ENCODE measurements at places on chromosomes 5 and 9.
A peak's percentile ranks its signal among the peaks of the same experiment; 100 is the strongest.

GRCh38 chr9:4670591-4670990, 4.3 kb upstream of the SPATA6L start:
- DNase-seq = no peak

GRCh38 chr9:137785704-137786161, 91.8 kb upstream of the CACNA1B start:
- DNase-seq = no peak

- DNase-seq = peak; percentile 61
These were observed 50.5 kb downstream of the PSD2 start for GRCh38 chr5:139845846-139846681.

GRCh38 chr9:76213751-76214150, 180.5 kb downstream of the RFK start:
- no peak for DNase-seq

DNA sequence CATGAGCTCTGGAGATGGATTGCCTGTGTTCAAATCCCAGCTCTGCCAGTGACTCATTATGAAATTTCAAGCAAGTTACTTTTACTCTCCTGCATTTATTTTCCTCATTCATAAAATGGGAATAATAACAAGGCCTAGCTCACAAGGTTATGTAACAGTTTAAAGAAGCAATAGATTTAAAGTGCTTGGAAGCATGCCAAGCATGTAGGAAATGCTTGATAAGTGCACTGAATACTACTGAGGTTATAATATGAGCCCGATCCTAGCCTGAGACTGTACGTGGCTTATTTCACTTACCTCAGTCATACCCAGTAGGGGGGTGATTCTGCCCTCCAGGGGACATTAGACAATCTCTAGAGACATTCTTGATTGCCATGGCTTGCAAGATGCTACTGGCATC, 734.1 kb upstream of the WWC1 start:
- DNase-seq = no peak

DNA sequence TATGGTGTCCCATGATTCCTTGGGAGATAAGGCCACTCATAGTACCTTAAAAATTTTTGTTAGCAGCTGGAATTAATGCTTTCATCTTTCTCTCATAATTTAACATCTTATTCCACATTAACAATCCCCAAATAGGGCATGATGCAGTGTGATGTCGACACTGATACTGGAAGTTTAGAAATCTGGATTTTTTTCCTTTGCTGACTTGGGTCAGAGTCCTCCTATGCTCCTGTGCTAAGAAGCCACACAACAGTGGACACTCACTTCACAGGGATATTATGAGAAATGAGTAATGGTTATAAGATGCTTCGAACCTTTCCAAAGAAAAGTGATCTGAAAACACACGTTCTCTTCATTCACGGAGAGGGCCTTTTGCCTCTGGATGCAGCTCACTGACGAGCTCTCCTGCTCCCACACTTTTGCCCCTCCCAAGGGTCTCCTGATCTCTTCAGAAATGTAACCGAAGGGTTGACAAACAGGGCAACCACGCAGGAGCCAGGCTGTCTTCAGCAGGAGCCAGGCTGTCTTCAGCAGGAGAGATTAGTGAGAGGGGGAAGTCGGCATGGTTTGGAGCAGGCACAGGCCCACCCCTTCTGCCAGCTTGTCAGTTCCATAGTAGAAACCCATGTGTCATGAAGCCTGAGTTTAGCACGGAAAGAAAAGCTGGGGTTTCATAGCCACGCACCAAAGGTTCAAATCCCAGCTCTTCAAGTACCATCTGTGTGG, 247.8 kb downstream of the AOPEP start:
- DNase-seq = no peak

DNA sequence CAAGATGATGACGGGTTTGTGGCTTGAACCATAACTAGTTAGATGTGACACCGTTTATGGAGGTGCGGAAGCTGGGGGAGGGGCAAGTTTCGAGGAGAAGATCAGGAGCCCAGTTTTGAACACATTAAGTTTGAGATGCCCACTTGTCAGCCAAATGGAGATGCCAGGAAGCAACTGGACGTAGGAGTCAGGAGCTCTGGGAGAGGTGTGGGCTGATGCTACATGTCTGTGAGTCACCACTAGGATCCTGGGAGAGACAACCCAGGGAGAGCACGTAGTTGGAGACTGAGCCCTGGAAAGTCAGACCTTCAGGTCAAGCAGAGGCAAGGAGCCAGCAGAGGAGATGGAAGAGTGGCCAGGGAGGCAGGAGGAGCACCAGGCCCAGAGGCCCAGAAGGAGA, 48.8 kb upstream of the SLC25A51 start:
- DNase-seq = no peak

- DNase-seq = peak; percentile 43
These were observed 16.2 kb upstream of the ERAP1 start for GRCh38 chr5:96823900-96824380.

DNA sequence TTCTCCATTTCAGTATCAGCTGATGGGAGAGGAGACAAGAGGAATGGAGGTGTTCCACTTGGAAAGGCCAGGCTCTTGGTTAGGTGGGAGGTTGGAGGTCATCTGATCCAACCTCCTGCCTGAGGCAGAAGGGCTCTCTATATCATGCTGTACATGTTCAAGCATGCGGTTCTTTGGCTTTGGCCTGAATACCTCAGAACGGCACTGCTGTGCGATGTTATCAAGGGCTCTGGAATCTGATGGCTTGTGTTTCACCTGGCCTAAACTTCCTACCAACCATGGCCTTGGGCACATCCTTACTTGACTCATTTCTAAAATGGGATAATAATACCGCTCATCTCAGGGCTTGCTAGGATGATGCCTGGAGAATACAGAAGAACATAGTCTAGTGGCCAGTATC, 90.1 kb upstream of the FAM169A start:
- DNase-seq = no peak

GRCh38 chr9:16387382-16387781, 483.1 kb downstream of the BNC2 start:
- no peak for DNase-seq

DNA sequence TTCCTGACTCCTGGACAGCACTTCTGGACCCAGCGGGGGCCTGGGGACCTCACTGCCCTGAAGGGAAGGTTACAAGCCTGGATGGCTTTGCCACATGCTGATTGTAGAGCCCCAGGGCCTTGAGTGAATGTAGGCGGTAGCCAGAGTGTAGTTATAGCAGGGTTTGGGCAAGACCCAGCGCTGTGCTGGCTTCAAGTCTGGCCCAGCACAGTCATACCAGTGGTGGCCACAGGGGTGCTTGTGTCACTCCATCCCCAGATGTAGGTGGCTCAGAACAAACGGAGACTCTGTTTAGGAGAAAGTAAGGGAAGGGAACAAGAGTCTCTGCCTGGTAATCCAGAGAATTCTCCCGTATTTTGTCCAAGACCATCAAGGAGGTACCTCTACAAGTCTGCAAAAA, 84.6 kb downstream of the STARD4 start:
- no peak for DNase-seq

- no peak for DNase-seq
These were observed 215.1 kb upstream of the ARRDC3 start for GRCh38 chr5:91598216-91598615.

- DNase-seq = no peak
These were observed 32.8 kb downstream of the ZNF608 start for GRCh38 chr5:124713595-124713994.

DNA sequence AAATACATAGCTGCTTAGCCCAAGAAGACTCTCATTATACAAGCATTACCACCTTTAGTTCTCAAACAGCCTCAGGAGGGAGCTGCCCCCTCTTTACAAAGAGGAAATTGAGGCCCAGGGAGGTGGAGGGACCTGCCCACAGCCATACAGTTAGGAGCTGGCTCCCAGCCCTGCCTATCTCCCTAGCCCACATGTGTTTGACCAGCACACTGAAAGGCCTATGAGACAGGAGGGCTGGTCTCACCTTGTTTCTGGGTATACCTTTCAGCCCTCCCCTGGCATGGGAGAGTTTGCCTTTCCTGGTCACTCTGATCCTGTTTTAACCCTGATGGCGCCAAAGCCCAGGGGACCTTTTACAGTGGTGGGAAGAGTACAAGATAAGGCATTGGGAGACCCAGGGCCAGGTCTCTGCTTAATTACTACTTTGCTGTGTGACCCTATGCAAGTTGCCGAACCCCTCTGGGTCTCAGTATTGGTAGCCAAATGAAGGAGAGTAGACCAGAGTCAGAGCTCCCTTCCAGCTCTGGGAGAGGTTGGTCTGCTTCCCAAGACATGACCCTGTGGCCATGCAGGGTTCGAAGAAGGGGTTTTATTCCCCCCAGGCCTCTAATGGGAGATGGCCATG, 60.9 kb upstream of the RPL26L1 start:
- DNase-seq = no peak

- DNase-seq = no peak
These were observed 135.4 kb downstream of the UGCG start for GRCh38 chr9:112032009-112032408.

GRCh38 chr9:5185220-5185840, at the start of gene INSL6:
Gene INSL6 (minus strand): TSS chr9:5185639. CDS start chr9:5185602, 37 bp downstream.
- no peak for DNase-seq

GRCh38 chr9:121735793-121736770, 84.6 kb downstream of the DAB2IP start:
- DNase-seq = peak; percentile 81

DNA sequence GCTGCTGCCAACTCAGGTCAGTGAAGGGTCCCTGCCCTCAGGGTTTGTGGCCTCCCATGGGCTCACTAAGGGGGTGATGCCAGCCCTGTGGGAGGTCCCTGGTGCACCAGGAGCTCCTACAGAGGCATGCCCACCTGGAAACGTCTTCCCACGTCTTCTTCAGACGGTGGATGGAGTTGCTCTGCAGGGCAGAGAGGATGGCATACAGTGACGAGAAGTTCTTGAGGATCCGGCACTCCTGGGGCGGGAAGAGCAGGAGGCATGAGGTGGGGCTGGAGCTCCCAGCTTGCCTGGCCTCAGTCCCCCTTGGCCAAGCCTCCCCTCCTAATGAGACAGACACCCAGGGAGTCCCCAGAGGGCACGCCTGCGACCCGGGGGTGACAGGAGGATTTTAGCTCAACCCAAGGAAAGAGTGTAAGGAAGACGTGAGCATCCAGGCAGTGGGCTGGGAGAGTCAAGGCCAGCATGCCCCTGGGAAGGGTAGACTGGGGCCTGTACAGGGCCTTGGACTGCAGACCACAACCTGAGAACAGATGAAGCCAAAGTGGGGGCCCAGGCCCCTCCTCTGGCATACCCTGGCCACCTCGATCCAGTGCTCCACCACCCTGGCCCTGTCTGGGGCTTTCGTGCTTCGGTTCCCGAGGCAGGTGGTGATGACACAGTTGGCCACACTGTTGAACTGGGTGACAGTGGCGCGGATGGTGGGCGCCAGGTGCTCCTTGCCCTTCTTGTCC, 14.4 kb downstream of the RALGDS start:
- DNase-seq = no peak

DNA sequence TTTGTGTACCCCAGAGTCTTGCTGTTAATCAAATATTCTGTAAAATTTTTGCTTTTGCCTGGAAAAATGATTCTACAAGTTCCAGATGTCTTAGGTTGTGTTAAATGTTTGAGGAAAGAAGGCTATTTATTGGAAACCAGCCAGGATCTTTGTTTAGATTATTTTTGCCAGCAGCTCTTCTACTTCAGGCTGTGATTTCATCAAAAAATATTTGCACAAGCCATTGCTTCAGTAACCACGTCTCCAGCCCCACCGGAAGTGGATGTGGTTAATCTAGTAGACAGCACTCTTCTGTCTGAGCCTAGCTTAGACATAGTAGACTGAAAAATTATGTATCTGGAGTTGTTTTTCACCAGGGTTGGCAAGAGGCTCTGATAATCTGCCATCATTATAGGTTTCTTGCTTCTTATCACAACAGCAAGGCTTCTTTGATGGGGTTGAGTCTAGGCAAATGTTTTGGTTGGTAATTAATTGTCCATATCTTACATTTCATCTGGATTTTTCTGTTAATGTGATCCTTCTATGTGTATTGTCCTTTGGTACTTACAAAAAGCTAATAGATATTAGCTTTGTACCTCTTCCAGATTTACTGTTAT, 17.1 kb downstream of the KCTD16 start:
- no peak for DNase-seq

DNA sequence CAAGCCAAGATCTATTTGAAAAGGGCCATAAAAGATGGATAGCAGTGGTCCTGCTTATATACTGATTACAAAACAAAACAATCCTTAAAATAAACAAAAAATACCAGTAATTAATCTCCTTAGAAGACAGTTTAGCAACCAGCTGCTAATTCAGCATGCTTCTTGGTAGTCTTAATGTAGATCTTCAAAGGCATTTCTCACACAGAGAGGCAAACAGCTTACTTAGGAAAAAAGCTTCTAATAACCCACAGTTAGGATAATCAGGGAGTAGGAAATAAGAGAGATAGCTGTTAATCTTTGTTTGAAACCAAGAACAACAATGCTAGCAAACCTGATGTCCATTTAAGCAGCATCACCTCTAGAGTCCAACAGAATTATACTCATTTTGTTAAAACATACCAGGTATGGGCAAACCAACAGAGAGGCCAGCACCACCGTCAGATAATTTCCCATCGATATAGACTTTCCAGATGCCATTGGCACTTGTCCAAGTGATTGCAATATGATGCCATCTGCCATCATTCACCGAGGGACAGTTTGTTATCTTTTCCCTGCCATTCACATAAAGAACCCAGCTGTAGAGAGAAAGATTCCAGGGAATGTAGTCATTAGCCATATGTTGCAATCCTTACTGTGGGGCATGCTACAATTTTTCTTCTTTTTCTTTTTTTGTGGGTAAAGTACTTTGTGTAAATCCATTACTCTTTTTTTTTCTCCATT, 105.6 kb upstream of the TXNDC8 start:
- DNase-seq = peak; percentile 8
